ENCODE measurements at places on chromosomes 7 and 10. TPM values are rescaled to one million over a fixed set of nuclear protein-coding genes. Genes with fewer than 3 reads are reported as not detected.
A peak's percentile ranks its signal among the peaks of the same experiment; 100 is the strongest.

Gene CTAGE6
- 1.2 TPM for total RNA-seq

Gene CALHM1
- not detected for total RNA-seq

Gene ABCB4
- total RNA-seq = 1.6 TPM

Gene C10orf105
- not detected for total RNA-seq

Gene NUDT13
- total RNA-seq = 2.0 TPM

Gene UBN2
- total RNA-seq = 12.0 TPM

Gene TAS2R3
- total RNA-seq = 0.75 TPM

Gene PDE1C
- total RNA-seq = 0.46 TPM

- DNase-seq = no peak
- no peak overlapping the region for H3K27ac ChIP-seq
- no peak overlapping the region for H3K4me3 ChIP-seq
- H3K4me1 ChIP-seq = no peaks in the 10 kb centered on the region
- no peaks in the 10 kb centered on the region for H3K27me3 ChIP-seq
Measured at GRCh38 chr10:66209025-66209424, 716.8 kb upstream of the LRRTM3 start.

- no peak for DNase-seq
- no peaks in the 10 kb centered on the region for H3K27me3 ChIP-seq
- peaks cover 4% of the 10 kb centered on the region for H3K4me1 ChIP-seq
- no peak overlapping the region for H3K4me3 ChIP-seq
- H3K27ac ChIP-seq = no peak overlapping the region
Measured at GRCh38 chr10:71743089-71743838, 23.7 kb upstream of the C10orf105 start.

GRCh38 chr7:141928146-141928844, 12.1 kb downstream of the OR9A4 start:
- no peaks in the 10 kb centered on the region for H3K27me3 ChIP-seq
- no peak for DNase-seq
- H3K27ac ChIP-seq = no peak overlapping the region
- H3K36me3 ChIP-seq = no peaks in the 10 kb centered on the region

- H3K27ac ChIP-seq = no peak overlapping the region
- no peaks in the 10 kb centered on the region for H3K27me3 ChIP-seq
- H3K4me3 ChIP-seq = no peak overlapping the region
- DNase-seq = no peak
- H3K36me3 ChIP-seq = no peaks in the 10 kb centered on the region
Measured at GRCh38 chr10:34275626-34276130, 539.4 kb downstream of the PARD3 start.

DNA sequence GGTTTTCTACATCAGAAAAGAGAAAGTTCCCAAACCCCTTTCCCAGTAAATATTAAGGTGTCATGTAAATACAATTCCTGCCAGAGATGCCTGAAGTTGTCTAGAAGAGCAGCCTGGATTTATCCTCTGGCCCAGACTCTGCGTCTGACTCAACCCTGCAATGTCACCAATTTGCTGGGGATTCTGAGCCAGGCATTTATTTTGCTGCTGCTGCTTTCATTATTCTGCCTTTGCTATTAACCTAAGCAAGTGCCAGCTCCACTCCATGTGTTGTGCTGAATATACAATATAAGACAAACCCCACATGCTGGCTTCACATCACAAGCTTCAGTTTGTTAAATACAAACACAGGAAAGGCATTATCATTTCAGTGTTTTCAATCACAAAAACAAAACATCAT, 59.1 kb downstream of the ELAPOR2 start:
- H3K36me3 ChIP-seq = no peaks in the 10 kb centered on the region
- no peaks in the 10 kb centered on the region for H3K27me3 ChIP-seq
- no peak for DNase-seq
- H3K4me3 ChIP-seq = no peak overlapping the region

DNA sequence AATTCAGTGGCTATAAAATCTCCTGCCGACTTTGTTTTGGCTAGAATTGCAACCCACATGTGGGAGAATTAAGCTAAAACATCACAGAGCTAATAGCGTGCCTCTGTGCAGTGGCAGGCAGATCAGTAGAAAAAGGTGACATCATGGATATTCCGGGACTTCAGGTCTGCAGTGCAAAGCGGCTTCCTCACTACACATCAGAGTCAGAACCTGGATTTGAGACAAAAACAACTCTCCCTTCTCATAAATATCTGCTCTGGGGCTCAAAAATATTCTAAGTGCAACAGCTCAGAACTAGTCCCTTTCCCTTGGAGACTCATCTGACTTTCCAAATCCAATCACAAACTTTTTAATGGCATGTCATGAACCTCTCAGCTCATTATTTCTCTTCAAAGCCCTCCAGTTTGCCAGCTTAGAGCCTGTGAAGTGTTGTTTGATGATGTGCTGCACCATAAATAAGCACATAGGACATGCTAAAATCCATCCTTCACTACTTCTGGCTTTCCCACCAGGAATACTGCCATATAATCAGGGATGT, 337.1 kb downstream of the RNLS start:
- DNase-seq = peak; percentile 37
- peak overlapping the region; percentile 26 for H3K4me3 ChIP-seq
- no peaks in the 10 kb centered on the region for H3K27me3 ChIP-seq
- H3K4me1 ChIP-seq = peaks cover 42% of the 10 kb centered on the region

- no peaks in the 10 kb centered on the region for H3K27me3 ChIP-seq
- H3K27ac ChIP-seq = no peak overlapping the region
- H3K4me1 ChIP-seq = no peaks in the 10 kb centered on the region
- DNase-seq = no peak
- H3K36me3 ChIP-seq = no peaks in the 10 kb centered on the region
Measured at GRCh38 chr7:155084021-155084420, 13.9 kb downstream of the HTR5A start.

DNA sequence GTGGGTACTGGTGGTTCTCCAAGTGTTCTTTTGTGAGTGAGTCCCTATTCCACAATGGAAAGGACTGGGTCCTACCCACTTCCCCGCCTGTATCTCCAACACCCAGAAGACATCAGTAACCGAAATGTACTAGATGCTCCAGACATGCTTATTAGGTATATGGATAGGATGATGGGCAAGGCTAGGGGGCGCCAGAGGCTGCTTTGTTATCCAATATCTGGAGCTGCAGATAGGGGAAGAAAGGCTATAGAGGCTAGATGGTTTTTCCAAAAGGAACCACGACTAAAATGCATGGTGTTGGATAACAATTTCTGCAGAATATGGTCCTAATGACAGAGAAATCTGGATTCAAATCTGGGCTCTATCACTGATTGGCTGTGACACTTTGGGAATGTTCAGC, 56.2 kb upstream of the TM9SF3 start:
- H3K36me3 ChIP-seq = no peaks in the 10 kb centered on the region
- H3K27ac ChIP-seq = no peak overlapping the region
- H3K4me3 ChIP-seq = no peak overlapping the region
- no peak for DNase-seq
- H3K4me1 ChIP-seq = no peaks in the 10 kb centered on the region

GRCh38 chr7:128941946-128942526, 4.3 kb downstream of the IRF5 start:
- DNase-seq = no peak
- peaks cover 16% of the 10 kb centered on the region for H3K27me3 ChIP-seq
- H3K36me3 ChIP-seq = no peaks in the 10 kb centered on the region
- no peak overlapping the region for H3K27ac ChIP-seq

DNA sequence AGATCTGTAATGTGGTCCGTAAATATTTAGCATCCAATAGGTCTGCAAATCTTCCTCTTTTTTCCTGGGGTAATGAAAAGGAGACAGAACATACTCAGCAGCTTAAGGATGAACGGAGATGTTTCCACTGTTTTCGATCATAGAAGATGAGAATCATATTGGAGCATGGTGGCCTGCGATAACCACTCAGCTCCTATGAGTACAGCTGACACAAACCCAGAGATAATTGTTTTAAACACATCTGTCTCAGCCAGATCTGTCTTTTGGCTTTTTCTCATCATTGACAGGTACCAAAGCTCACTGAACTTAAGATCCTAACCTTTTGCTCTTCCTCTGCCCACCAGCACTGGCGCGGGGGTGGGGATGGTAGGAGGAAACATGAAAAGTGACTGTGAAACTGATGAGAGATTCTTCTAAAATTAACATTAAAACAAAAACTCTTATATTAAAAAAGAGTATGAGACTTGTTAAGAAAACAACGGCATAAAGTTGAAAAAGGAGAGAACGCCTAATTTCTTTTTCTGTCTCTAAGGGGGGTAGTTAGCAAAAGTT, 71.0 kb downstream of the SVOPL start:
- H3K27ac ChIP-seq = no peak overlapping the region
- no peaks in the 10 kb centered on the region for H3K36me3 ChIP-seq

GRCh38 chr10:76036111-76036940, 604.9 kb downstream of the LRMDA start:
- peak overlapping the region; percentile 50 for H3K27ac ChIP-seq
- H3K27me3 ChIP-seq = no peaks in the 10 kb centered on the region
- peak; percentile 65 for DNase-seq
- no peaks in the 10 kb centered on the region for H3K36me3 ChIP-seq
- peaks cover 6% of the 10 kb centered on the region for H3K4me1 ChIP-seq

DNA sequence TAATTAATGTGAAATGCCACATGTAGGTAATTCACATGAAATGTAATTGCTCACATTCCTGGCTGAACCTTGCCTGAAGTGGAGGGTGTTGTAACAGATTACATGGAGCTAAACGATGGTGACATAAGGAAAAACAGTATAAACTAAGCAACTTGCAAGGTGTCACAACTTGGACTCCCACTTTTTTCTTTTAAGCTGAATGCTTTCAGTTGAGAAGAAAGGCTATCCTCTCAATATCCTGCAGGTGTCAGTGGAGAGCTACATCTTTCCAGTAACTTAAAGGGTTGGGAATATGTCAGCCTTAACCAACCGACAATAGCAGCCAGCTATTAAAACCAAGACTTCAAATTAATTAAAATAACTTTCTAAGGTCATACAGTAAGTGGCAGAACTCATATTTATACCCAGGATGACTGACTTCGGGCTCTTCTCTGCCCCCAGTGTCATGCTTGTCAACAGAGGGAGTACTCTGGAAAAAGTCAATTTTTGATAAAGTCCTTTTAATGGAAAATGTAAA, 33.7 kb downstream of the NRBF2 start:
- peaks cover 11% of the 10 kb centered on the region for H3K4me1 ChIP-seq
- H3K4me3 ChIP-seq = no peak overlapping the region
- no peak for DNase-seq
- no peaks in the 10 kb centered on the region for H3K27me3 ChIP-seq

DNA sequence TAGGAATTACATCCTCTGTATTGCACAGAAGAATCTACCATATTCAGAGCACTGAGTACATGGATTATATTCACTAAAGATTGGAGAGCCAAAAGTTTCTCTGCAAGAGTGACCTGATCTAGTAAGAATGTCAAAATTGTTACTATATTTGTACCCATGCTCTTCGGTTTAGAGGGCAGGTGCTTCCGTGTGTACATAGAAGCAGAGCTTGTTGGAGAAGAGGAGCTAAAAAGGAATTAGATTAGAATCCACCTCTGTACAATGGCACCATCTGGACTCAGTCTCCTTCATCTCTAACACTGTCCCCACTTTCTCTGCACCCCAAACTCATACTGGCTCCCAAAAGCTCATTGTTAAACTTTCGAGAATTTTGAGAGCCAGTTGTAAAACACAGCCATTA, 8.3 kb downstream of the CALD1 start:
- no peak overlapping the region for H3K4me3 ChIP-seq
- peaks cover 6% of the 10 kb centered on the region for H3K4me1 ChIP-seq
- no peak for DNase-seq
- peak overlapping the region; percentile 50 for H3K27ac ChIP-seq

DNA sequence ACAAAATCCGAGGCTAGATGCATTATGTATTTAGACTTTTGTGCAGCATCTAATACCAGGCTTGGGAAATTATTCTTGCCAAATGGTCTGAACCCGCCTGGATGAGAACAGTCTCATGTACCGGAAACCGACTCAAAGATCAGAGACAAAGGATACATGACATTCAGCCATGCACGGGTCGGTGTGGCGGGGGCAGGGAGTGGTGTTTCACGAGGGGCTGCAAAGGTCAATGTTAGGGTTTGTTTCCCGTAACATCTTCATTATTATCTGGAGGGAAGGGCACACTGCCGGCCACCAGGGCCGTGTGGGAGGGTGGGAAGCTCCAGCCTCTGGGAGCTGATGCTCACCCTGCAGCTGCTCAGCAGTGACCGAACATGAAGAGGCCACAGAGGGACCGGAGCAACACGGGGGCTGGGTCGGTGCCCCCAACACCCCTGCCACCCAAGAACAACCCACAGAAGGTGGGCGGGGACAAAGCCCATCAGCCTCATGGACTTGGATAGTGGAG, 23.1 kb downstream of the CNPY1 start:
- H3K36me3 ChIP-seq = no peaks in the 10 kb centered on the region
- no peak overlapping the region for H3K4me3 ChIP-seq
- H3K4me1 ChIP-seq = no peaks in the 10 kb centered on the region
- DNase-seq = no peak
- no peaks in the 10 kb centered on the region for H3K27me3 ChIP-seq

DNA sequence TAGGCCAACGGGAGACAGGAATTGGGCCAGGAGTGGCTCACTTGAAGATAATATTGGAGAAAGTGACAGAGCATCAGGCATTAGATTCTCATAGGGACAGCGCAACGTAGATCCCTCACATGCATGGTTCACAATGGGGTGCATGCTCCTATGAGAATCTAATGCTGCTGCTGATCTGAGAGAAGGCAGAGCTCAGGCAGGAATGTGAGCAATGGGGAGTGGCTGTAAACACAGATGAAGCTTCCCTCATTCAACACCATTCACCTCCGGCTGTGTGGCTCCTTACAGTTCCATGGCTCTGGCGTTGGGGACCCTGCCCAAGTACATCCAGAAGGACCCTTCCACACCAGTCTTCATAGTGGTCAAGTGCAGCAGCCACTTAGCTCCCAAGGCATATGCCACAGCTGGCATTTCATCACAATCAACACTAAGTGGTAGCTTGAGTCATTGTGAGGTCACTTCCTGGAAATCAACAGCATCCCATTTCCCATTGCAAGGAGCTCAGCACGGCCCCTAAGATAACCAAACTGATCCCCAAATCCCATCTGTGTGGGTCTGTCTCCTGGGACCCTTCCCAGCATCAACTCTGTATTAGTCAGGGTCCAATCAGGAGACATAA, 174.5 kb downstream of the TPST1 start:
- H3K27me3 ChIP-seq = no peaks in the 10 kb centered on the region
- H3K4me1 ChIP-seq = no peaks in the 10 kb centered on the region
- H3K36me3 ChIP-seq = peaks cover 27% of the 10 kb centered on the region

- H3K4me1 ChIP-seq = peaks cover 12% of the 10 kb centered on the region
- peak overlapping the region; percentile 1 for H3K27ac ChIP-seq
- H3K36me3 ChIP-seq = no peaks in the 10 kb centered on the region
- H3K27me3 ChIP-seq = no peaks in the 10 kb centered on the region
Measured at GRCh38 chr10:6721480-6721879, 141.4 kb upstream of the PRKCQ start.
